ENCODE measurements at places on chromosomes 5 and 9.

DNA sequence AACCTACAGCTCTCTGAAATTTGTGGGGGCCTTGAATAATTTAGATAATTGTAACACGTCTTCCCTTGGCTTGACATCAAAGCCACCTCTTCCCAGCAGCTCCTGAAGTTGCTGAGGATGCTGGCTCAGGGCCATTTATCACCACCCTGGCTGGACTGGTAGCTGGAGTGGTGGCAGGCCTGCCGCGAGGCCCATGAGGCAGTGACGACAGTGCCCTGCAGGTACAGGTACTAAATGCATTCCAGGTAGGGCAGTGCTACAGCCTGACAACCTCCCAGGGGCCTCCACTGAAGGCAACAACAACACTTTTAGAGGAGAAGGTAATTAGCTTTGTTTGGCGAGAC lies 270.2 kb upstream of the KLF4 start:
- no peak for DNase-seq

- no peak for DNase-seq
Measured at GRCh38 chr5:92941806-92942205, 639.2 kb downstream of the NR2F1-AS1 start.

DNA sequence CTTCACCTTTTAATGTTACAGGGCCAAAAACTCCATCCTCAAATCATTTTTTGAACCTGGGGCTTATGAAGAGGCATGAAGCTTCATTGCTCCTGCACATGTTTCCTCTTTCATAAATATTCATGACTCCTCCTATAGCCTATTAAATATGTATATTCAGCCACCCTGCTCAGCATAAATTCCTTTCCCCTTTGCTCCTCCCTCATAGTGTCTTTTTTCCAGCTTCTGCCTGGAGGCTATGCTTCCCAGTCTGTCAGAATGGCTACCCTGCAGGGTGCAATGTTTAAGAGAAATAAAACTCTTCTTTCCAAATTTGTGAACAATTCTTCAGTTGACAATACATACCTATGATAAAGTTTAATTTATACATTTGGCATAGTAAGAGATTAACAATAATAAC lies 1082.9 kb upstream of the CDH18 start:
- DNase-seq = no peak

DNA sequence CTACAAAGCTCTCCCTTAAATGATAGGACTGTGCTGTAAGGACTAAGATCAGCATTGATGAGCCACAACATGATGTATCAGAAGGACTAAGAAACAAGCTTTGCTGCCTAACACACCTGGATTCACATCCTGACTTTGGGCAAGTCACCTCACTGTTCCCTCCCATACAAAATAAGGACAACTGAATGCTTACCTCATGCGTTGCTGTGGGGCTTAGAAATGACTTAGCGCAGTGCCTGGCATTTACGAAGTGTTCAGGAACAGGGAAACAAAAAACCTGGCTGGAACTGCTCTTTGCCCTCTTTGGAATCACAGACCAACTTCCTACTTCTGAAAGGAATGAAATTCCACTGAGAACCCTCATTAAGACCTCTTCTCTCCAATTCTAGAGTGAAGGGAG lies 113.7 kb downstream of the BAAT start:
- DNase-seq = no peak
